ENCODE measurements at places on chromosomes 5 and 9.

DNA sequence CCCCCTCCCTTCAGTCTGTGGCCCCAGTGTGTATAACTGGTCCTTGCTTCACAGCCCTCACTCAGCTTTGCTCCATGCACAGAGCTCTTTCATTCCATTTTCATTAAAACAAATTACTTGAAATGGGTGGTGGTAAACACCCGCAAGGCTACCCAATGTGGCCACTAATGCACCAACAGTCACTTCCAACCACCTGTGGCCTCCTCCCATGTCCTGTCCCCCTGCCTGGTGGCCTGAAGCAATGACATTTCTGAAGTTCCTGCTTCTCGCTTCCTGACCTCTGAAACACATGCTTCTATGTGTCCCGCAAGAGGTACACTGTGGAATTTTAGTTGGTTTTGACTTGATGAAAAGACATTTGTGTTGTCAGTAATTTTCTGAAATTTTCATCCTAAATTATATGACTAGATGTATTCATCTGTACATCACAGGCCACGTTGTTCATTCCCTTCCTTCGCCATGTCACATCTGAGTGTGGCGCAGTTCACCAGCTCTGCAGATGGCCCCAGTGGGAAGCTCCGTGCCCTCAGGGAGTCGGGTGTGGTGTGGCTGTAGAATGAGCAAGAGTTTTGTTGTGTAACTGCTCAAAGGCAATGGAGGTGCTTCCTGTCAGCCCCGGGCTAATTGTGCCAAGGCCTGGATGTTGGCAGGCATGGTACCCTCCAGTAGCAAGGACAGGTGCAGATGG is 9.6 kb downstream of the ROPN1L start:
- no peak for DNase-seq

- no peak for DNase-seq
These were observed 132.7 kb upstream of the MTAP start for GRCh38 chr9:21669701-21670100.

- no peak for DNase-seq
These were observed 5.4 kb upstream of the SLC1A3 start for GRCh38 chr5:36600917-36601527.

DNA sequence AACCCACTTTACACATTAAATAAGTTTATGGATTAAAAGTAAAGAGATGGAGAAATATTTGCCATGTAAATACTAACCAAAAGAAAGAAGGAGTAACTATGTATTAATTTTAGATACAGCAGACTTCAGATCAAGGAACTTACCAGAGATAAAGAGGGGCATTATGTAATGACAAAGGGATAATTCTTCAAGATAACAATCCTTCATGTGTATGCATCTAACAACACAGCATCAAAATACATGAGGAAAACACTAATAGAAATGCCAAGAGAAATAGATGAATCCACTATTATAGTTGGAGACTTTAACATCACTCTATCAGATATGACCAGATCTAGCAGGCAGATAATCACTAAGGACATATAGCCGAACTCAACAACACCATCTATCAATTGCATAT is 149.8 kb upstream of the ANKRD55 start:
- DNase-seq: no peak

- DNase-seq: no peak
These were observed 78.1 kb downstream of the MACROH2A1 start for GRCh38 chr5:135320718-135321484.

DNA sequence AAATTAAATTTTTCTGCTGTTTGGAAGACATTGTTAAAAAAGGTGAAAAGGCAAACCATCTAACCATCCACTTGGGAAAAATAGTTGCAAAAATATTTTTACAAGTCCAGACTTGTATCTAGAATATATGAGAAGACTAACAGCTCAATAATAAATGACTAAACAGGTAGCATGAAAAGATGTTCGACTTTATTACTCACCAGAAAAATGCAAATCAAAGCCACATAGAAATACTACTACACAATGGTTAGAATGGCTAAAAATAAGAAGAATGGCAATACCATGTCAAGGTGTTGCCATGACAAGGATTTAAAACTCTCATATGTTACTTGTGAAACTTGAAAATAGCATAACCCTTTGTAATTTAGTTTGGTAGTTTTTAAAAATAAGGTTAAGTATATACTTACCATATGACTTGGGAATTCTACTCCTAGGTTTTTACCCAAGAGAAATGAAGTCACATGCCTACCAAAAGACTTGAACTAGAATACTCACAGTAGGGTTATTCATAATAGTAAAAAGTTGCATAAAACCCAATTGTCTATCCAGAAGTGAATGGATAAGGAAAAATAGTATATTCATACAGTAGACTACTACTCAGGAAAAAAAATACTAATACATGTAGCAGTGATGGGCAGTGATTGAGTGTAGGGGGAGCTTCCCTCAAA is 93.8 kb downstream of the VPS13A start:
- no peak for DNase-seq

GRCh38 chr5:155459889-155460500 is 446.4 kb downstream of the KIF4B start:
- no peak for DNase-seq

DNA sequence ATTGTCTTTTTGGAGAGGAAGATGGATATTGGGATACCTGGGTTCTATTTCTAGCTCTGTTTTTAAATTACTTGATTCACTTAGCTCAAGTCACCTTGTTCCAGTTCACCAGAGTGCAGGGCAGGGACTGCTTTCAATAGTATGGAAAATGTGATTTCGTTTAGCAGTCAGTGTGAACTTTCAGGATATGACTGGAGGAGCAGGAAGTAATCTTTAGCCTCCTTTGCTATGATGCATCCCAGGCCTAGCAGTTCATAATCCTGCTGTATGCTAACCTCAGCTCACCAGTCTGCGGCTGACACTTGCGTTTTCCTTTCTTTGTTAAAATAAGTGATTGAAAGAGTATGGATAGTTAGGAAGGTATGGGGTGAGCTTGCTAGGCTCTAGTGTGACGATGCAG is 169.7 kb downstream of the ARHGAP26 start:
- no peak for DNase-seq

DNA sequence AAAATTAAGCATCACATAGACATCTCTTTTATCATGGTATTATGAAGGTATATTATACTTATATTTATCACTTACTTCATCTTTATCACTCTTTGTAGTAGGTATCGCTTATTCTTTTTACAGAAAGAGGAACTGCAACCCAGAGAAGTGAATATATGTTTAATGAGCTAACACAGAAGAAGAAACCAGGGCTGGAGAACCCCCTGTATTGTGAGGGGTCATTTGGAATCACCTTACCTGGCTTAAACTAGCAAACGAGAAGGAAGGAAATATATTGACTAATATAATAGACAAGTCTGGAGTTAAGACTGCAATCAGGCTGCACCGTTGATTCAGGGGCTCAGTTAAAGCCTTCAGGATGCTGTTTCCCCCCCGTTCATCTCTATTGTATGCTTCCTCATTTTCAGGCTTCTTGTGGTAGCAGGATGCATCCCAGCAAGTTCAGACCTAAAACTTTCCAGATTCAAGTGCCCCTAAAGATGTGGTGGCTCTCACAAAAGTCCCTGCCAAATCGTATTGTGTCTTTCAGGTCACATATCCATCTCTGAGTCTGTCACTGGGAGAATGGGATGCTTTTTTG is 146.4 kb downstream of the GCNT1 start:
- no peak for DNase-seq

DNA sequence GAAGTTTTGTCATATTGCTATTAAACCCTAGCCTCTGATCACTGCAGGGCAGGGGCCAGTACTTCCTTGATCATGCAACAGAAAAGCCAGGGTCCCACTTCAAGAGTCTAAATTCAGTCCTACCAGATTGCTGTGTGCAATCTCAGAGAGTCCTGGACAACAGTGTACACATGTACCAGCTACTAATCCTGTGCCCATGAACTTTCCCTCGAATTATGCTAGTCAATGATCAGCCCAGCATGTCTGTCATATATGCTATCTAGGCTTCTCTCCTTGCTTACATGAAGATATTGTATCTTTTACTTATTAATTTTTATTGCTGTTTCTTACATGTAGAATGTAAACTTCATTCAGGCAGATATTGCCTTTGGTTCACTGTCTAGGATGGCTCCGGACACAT is 367.0 kb downstream of the NTRK2 start:
- no peak for DNase-seq

- DNase-seq: no peak
These were observed 96.8 kb downstream of the FRMD3 start for GRCh38 chr9:83441390-83441789.

DNA sequence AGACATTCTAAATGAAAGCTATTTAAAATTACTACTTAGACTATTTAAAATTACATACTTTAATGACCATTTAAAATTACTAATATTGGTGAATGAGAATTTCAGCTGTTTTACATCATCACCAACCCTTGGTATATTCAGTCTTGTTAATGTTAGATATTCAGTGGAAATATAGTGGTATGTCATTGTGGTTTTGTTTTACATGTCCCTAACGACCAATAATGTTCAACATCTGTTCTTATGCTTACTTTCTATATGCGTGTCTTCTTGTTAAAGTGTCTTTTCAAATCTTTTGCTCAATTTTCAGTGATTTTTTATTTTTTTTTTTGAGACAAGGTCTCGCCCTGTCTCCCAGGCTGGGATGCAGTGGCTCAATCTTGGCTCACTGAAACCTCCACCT is 279.3 kb upstream of the TARS1 start:
- DNase-seq: no peak
